ENCODE measurements at places on chromosomes 11 and 22.

DNA sequence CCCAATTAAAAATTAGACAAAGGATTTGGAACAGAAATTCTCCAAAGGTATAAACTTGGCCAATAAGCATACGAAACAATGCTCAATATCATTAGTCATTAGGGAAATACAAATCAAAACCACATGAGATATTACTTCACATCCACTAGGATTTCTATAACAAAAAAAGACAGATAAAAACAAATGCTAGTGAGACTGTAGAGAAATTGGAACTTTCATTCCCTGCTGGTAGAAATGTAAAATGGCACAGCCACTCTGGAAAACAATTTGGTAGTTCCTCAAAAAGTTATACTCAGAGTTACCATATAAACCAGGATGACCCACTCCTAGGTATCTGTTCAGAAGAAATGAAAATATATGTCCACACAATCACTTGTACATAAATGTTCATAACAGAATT lies 71.6 kb downstream of the RPL27A start:
- no peak for DNase-seq

GRCh38 chr22:22316589-22316988 lies 72.0 kb downstream of the VPREB1 start:
- no peak for DNase-seq

DNA sequence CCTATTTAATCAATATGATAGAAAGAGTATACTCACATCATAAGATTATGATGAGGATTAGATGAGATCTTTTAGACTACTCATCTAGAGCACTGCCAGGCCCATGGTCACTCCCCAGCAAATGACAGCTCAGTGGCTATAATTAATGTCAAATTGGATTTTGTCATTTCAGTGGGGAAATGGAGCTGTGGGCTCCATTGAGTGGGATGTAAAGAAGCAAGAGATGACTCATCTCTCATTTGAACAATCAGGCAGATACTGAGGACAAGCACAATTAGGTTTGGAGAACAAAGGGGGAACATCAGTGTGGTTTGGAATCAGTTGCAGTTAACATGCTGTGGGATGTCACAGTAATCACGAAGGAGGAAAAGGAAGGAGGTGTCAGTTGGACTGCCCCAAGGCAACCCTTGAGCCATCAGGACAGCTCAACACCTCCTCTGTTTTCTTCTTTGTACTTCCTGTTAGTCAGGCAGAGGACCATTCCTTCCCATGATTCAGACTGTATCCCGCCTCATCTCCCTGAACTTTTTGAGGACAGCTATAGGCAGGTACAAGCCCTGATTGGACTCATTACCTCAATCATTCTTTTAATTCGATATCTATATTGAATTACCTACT lies 473.7 kb upstream of the ISX start:
- no peak for DNase-seq

DNA sequence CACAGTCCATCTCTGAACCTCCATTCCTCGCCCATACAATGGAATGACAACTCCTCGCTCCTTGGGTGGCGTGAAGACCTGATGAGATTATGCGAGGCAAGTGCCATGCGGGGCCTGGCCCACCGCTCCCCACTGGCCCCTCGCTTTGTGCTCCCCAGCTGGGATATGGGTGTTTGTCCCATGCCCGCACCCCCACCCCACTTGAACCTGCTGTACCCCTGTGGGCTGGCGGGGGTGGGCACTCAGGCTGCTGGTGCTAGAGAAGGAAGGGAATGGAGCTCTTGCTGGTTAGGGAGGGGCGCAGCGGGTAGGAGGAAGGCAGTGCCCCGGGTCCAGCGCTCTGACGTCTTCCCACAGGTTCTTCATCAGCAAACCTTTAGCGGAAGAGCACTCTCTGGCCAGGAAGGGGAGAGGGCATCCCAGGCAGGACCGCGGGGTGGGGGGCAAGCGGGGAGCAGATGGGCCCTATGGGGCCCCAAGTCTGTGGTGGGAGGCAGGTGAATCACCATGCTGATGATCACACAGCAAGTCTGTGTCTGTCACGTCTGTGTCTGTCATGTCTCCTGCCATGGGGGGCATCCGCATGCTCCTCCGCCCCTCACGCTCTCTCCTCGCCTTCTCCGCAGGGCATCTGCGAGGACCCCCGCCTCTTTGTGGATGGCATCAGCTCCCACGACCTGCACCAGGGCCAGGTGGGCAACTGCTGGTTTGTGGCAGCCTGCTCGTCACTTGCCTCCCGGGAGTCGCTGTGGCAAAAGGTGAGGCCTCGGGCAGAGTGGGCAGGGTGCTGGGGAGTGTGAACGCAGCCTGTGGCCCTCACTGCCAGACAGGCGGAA lies 9.4 kb upstream of the OMP start:
- DNase-seq = no peak

DNA sequence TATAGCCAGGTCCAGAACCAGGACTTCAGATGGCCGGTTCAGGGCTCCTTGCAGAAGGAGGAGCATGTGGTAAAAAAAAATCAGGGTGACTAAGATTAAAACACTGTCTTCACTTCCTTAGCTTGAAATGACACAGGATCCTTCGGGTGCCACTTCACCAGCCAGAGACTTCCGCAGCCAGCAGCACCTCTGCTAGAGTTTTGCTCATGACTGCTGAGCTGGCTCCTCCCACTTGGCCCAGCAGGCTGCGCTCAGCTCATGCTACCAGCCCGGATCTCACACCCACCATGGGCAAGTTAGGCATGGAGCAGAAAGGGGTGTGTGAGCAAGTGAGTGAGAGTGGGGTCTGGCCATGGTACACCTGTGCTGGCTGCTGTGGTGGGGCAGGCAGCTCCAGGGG lies 6.6 kb upstream of the MS4A18 start:
- DNase-seq = no peak
